H7 (cell line): ENCODE measurements at places on chromosomes 2 and 18.
A peak's percentile ranks its signal among the peaks of the same experiment; 100 is the strongest.

DNA sequence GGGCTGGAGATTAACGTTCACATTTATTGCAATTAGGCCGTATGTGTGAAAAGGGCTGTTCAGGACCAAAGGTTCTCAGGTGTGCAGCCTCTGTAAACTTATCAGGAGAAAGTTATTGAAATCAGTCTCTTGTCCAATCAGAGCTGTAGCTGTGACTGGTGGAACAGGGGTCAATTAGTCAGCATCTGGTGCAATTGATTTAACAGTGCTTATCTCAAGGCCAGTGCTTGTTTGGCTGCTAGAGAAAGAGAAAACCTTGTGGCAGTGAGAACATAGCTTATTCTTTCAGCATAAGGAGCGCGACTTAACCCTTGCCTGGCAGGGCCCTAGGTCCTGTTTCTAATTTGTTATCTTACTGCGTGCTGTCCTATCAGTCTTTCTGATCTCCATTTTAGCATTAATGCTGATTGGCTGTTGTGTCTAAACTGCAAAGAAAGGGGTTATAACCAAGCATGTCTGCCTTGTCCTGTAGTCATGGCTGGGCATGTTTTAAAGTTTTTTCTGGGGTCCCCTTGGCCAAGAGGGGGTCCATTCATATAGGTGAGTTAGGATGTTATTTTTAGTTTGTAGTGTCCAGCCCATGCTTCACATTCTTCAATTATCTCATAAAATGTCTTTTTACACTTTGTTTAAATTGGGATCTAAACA is 66.4 kb downstream of the CYB5A start:
- DNase-seq, result no peak

GRCh38 chr2:231821908-231822307 is 35.7 kb downstream of the COPS7B start:
- no peak for DNase-seq

DNA sequence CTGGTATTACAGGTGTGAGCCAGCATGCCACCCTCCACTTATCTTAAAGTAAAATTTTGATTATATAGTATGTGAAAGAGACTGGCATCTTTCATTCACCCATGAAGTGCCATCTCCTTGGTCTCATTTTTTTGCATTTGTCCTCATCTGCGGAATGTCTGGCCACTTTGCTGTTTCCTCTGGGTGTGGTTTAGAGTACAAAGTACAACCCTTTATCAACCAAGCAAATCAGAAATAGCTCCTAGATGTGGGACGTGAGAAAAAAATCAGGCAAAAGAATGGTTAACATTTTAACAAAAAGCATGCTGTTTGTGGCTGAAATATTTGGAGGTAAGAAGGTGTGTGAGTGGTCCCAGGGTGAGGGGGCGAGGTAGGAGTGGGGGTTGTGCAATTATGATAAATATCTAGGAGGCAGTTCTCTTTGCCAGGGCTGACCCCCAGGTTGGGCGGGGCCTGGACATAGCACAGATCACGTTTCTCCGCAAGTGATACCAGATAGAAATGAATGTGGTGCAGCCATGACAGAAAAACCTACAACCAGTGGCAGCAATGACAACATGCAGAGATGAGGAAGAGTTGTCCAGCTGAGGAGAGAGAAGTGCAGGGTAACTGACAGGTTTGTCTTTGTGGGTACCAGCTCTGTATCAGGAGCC is 115.8 kb upstream of the SERTAD2 start:
- DNase-seq, result no peak

GRCh38 chr18:74819433-74820059 is 221.9 kb downstream of the ZNF407 start:
- peak; percentile 55 for DNase-seq

DNA sequence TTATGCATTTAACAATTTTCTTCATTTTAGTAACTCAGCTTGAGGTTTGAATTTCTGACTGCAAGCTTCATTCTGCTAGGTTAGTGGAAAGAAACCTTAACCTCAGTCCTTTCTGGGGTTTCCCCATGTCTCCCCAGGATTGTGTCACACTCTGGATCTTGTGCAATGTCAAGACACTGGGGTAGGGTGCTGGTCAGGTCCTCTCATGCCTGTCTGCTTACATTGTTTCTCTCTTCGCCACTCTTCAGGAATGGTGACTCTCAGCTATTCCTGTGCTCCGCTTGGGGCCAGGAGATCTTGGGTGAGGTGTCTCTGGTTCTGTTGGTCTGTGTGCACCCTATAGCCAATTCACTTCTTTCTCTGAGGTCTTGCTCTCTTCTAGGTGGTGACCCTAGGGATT is 23.9 kb downstream of the CTLA4 start:
- DNase-seq, result no peak

- peak; percentile 35 for DNase-seq
Measured at GRCh38 chr18:49017813-49018553, 67.2 kb upstream of the SMAD7 start.

GRCh38 chr18:54159906-54160305 is 64.6 kb downstream of the MBD2 start:
- DNase-seq, result no peak

DNA sequence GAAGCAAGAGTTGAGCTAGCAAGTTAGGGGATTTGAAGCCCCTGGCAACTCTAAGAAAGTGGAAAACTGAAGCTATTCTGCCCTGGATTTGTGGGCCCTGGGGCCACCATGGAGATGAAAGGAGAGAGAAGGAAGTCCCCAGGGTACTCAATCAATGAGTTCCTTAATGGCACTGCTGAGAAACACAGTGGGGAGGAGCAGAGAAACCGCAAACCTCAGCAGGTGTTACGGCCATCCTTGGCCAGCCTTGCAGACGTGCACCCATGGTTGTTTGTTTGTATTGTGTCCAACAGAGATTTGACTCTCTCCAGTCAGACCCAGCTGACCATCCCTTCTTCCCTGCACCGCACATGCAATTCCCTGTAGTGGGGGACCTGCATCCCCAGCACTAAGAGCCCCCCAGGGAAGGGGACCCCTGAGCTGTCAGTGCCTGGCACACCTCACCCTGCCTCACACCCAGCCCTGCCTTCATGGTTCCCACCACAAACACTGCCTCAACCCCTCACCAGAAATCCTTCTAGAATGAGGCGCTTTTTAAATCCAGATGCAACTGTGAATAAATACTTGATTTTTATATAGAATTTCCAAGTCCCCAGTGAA is 255.3 kb downstream of the SH3BP4 start:
- no peak for DNase-seq

DNA sequence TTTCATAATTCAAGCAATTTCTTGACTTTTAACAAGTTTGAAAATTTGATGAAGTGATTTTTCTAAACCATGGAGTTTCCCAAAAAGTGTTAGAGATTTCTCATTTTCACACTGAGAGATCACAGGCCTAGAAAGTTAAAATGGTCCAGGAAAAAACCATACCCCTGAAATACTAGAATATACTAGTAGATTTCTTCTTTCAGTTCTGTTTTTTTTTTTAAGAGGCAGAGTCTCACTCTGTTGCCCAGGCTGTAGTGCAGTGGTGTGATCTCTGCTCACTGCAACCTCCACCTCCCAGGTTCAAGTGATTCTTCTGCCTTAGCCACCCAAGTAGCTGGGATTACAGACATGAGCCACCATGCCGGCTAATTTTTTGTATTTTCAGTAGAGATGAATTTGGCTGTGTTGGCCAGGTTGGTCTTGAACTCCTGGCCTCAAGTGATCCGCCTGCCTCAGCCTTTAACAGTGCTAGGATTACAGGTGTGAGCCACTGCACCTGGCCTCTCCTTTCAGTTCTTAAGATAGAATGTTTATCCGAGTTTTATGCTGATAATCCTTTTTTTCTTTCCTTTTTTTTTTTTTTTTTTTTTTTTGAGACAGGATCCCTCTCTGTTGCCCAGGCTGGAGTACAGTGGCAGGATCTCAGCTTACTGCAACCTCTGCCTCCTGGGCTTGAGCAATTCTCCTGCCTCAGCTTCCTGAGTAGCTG is 14.4 kb downstream of the MTHFD2 start:
- DNase-seq, result no peak

- DNase-seq, result no peak
Measured at GRCh38 chr2:7093376-7093775, 176.2 kb downstream of the RNF144A start.
